ENCODE measurements at places on chromosomes 5 and 9. TPM values are rescaled to one million over a fixed set of nuclear protein-coding genes. Genes with fewer than 3 reads are reported as not detected.

The MCTP1 gene
- polyA plus RNA-seq, result 0.24 TPM

The MEF2C gene
- polyA plus RNA-seq, result not detected

The PLPP6 gene
- polyA plus RNA-seq, result 9.1 TPM

The PRELID2 gene
- polyA plus RNA-seq, result 0.98 TPM

DNA sequence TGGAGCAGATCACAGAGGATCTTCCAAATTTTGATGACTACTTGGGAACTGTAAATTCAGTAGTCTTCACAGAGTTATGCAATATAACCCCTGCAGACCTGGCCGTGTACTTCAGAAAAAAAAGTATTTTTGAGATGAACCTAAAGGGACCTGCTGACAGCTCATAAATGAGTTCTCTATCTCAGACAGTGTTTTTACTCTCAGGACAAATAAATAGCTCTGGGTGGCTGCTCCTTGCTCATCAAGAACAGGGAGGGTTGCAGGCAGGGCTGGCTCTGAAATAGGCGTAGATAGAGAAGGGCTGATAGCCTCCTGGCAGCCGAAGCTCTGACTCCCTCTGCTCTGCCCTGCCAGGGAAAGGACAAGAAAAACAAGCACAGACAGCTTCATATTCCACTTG is 64.8 kb downstream of the PLAC8L1 start:
- DNase-seq, result no peak

DNA sequence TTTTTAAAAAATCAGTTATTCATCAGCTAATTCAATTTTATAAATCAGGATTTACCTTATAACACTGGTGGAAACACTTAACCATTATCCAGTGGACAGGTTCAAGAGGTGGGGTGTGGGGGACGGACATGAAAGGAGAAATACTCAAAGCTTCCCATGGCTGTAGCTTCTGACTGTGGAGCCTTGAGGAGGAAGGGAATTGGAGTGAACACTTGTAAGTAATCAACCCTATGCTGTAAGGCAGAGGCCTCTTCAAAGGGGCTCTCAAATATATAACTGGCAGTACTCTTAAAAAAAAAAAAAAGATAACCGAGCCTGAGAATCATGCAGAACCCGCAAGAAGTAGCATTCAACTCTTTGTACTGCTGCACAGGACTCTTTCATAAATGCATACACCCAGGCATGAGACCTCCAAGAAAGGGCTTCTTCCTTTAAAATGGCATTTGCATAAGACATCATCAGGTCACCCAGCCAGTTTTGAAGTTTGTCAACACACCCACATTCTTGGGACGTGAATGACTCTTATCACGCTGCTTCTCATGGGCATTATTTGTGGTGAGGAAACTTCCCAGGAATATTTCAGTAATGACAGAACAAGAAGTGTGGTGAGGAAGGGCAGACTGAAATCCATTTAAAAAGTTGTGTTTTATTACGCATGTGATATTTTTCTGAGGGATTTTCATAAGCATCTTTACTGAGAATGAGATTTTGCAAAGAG is 8.1 kb downstream of the OSMR start:
- DNase-seq, result no peak

GRCh38 chr9:125343518-125344275 is 82.1 kb downstream of the GAPVD1 start:
- no peak for DNase-seq

DNA sequence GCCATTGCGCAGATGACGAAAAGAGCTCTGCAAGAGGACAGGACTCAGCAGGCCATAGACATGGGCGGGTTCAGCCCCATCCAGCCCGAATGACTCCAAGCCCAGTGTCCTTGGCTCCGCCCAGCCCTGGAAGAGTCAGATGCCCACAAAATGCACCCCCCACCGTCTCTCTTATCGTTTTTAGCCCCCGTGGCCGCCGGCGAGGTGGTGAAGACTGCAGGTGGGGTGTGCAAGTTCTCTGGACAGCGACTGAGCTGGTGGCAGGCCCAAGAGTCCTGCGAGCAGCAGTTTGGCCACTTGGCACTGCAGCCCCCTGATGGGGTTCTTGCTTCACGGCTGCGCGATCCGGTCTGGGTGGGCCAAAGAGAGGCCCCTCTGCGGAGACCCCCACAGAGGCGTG is 2.1 kb downstream of the ADGRD2 start:
- DNase-seq, result no peak

DNA sequence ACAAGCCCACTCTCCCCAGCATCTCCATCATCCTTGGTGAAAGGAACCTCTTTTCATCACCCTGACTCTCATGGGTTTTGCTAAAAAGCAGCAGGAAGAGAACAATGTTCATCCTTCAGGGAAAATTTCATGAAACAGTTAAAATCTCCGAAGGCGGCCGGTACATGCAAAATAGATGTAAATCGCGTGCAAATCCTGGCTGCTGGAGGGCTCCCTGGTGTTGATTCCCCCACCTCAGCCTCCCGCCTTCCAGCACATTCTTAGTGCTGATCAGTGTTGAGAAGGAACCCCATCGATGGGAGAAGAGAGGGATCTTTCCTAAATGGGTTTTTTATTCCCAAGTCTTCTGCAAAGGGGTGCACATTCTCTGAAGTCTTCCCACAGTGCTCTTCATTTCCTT is 8.7 kb upstream of the GFI1B start:
- DNase-seq, result no peak

GRCh38 chr5:159891371-159891770 is 24.9 kb upstream of the ADRA1B start:
- DNase-seq, result no peak

GRCh38 chr5:1842004-1842819 is 40.5 kb downstream of the IRX4 start:
- no peak for DNase-seq

DNA sequence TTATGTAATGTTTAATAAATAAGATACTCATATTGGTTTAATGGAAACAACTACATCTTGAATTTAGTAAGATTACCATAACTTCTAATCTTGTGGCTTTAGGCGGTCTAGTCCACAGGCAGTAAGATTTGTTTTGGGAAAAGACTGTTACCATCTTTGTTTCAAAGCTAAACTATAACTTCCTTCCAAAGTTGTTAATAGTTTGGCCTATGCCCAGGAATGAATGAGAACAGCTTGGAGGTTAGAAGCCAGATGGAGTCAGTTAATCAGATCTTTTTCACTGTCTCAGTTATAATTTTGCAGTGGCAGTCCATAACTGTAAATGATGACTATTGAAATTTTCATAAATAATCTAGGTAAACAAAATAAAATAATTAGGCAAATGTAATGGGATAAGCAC is 241.8 kb upstream of the KLF9 start:
- no peak for DNase-seq

GRCh38 chr9:20618361-20618802 is 3.9 kb downstream of the MLLT3 start:
- DNase-seq, result no peak

Measured in CD4-positive, CD25-positive, alpha-beta regulatory T cell (primary cell).